Ovary (tissue), 10 donors: ENCODE measurements at places on chromosomes 6 and 20. TPM values are rescaled to one million over a fixed set of nuclear protein-coding genes. Genes with fewer than 3 reads are reported as not detected.

DNA sequence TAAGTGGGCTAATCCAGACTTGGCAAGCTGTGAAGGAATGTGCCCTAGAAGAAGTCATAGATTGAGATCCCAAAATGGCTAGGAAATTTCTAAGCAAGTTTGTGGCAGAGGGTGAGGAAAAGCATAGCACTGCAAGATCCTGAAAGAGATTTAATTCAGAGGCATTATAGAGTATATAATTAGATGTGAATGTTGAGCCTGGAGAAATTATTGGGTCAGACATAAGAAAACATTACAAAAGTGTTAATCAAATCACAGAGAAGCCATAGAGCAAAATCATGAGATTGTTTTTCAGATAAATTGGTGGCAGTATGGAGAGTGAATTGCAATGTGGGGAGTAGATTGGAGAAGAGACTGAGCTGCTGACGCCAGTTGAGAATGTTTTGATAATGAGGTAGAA is 90.0 kb downstream of the CD2AP start:
- DNase-seq, result no peak
- no peak overlapping the region for H3K4me3 ChIP-seq
- no peaks in the 10 kb centered on the region for H3K27me3 ChIP-seq
- H3K4me1 ChIP-seq, result no peaks in the 10 kb centered on the region

GRCh38 chr6:6826095-6826901 is 237.8 kb downstream of the LY86 start:
- H3K36me3 ChIP-seq, result no peaks in the 10 kb centered on the region
- DNase-seq, result no peak
- H3K27ac ChIP-seq, result no peak overlapping the region
- H3K4me1 ChIP-seq, result no peaks in the 10 kb centered on the region
- no peaks in the 10 kb centered on the region for H3K27me3 ChIP-seq

- DNase-seq, result no peak
- no peaks in the 10 kb centered on the region for H3K4me1 ChIP-seq
- no peak overlapping the region for H3K4me3 ChIP-seq
- H3K27me3 ChIP-seq, result no peaks in the 10 kb centered on the region
Observed at GRCh38 chr20:6739406-6739805, 28.1 kb upstream of the BMP2 start.

DNA sequence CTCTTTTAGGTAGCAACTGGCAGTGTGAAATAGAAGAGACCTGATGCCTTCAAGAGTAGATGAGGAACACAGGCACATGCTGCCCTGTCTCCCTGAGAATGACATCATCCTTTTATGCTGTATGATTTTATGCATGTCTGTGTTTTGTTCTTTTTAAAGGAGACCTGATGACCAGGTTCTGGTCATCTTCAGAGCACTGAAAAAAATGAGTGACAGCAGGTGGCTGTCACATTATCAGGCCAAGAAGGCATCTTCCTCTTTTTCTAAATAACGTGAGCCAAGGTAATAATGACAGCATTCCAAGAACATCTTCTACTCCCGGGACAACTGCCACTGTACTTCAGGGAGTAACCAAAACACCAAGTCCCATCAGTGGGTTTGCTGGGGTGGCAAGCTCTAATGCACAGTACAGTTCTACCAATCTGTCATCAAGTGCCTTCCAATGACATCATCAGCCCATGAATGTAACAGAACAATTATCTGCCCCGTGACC is 28.9 kb downstream of the CNKSR3 start:
- H3K36me3 ChIP-seq, result no peaks in the 10 kb centered on the region
- H3K4me1 ChIP-seq, result peaks cover 26% of the 10 kb centered on the region
- peak overlapping the region; percentile 13 for H3K27ac ChIP-seq
- no peak overlapping the region for H3K4me3 ChIP-seq
- DNase-seq, result no peak

LYRM4 gene
- 35.3 TPM for total RNA-seq

DCBLD1 gene
- total RNA-seq, result 3.2 TPM

DNA sequence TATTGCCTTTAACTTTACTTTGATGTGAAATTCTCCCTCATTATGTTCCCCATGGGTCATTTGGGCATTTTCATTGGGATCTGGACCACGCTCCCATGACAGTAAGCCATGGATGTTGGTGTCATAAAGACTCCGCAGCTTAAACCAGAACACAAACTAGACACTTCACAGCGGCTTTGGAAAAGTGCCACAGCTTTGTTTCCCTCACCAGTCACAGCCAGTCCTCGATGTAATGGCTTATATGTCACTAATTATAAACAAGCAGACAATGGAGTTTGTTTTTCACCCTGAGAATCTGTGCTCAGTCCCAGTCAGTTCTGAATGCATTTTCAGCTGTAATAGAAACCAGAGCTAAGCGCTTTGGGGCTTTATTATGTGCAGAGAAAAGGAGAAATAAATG is 23.2 kb upstream of the DAAM2 start:
- no peak overlapping the region for H3K4me3 ChIP-seq
- H3K27ac ChIP-seq, result no peak overlapping the region
- H3K27me3 ChIP-seq, result no peaks in the 10 kb centered on the region
- H3K36me3 ChIP-seq, result no peaks in the 10 kb centered on the region
- no peaks in the 10 kb centered on the region for H3K4me1 ChIP-seq

SNAP91 gene
- 2.0 TPM for total RNA-seq

GRCh38 chr20:64238851-64239387 is 16.6 kb upstream of the PCMTD2 start:
- no peaks in the 10 kb centered on the region for H3K4me1 ChIP-seq
- DNase-seq, result no peak
- H3K36me3 ChIP-seq, result no peaks in the 10 kb centered on the region

SERPINB1 gene
- total RNA-seq, result 23.0 TPM

- H3K27me3 ChIP-seq, result no peaks in the 10 kb centered on the region
- H3K36me3 ChIP-seq, result no peaks in the 10 kb centered on the region
- no peaks in the 10 kb centered on the region for H3K4me1 ChIP-seq
- H3K27ac ChIP-seq, result no peak overlapping the region
- H3K4me3 ChIP-seq, result no peak overlapping the region
- no peak for DNase-seq
Observed at GRCh38 chr6:143125455-143125854, 64.8 kb downstream of the AIG1 start.

DNA sequence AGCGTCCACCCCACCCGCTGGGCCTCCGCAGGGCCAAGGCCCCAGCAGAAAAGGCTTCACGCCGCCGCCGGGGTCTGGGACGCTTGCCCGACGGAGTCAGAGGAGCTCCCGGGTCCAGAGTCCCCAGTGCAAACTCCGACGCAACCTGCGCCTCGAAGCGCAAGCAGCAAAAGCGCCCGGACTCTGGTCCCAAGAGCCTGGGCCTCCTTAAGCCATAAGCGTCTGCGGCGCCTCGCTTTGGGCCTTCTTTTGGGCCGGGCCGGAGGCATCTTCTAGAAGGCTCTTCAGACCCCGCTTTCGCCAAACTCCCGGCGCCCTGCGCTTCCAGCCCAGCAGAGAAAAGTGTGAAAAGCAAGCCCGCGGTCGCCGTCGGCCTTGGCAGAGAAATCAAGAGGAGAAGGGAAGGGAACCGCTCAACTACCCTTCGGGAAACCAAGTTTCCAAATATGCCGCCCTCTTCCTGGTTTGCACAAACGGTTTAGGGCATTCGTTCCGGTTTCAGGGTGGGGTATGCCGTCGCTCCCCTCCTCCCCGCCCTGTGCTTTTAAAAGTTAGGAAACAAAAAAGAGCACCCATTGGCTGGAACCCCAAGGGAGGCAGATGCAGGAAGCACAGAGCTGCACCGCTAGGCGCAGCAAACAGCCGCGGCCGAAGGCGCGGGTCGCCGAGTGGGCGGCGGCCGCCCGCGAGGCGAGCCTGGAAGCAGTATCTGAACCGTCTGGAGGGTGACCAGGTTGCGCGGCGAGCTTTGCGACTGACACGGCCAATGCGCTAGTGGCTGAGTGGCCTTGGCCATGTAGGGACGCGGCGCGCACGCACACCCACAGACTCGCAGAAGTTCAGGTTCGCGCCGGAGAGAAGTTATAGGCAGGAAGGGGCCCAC is 1.2 kb downstream of the TBX18 start:
- H3K36me3 ChIP-seq, result no peaks in the 10 kb centered on the region
- H3K4me1 ChIP-seq, result no peaks in the 10 kb centered on the region
- DNase-seq, result peak; percentile 27
- peak overlapping the region; percentile 57 for H3K4me3 ChIP-seq
- no peaks in the 10 kb centered on the region for H3K27me3 ChIP-seq

DNA sequence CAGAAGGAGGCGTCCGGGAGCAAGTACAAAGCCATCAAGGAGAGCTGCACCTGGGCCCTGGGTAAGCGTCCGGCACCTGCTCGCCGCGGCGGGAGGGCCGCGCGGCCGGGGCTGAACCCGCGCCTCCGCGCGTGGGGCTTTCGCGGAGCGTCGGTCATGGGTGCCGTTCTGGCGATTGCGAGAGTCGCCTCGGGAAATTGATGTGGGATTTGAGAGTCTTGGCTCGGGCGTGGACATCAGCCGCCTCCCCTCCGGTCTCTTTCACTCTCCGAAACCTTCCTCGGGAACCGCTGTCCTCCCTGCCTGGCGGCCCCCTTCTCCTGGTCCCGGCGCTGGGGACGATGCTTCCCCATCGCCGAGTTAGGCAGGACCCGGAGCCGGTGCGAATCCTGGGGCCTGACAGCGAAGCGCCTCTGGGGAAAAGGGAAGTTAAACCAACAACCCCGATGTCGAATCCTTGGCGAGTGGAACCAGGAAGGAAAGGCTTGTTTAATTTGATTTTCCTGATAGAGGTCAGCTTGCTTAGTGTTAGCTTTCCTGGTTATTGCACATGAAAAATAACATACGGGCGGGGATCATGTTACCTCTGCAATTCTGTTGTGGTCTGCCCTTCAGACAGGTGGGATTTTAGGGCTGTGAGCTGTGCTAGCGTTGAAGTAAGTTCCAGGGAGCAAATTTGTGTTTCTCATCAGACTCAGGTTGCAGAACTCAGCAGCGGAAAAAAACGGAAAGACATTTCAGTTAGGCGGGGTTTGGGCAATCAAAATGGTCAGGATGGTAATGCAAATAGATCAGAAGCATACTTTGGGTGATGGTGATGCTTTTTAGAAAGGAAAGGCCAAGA is 594 bp downstream of the ARFGEF3 start:
- no peak for DNase-seq
- no peak overlapping the region for H3K27ac ChIP-seq
- H3K27me3 ChIP-seq, result no peaks in the 10 kb centered on the region
- H3K4me3 ChIP-seq, result peak overlapping the region; percentile 32
- no peaks in the 10 kb centered on the region for H3K36me3 ChIP-seq

OGFR gene
- total RNA-seq, result 50.2 TPM

- H3K36me3 ChIP-seq, result no peaks in the 10 kb centered on the region
- no peaks in the 10 kb centered on the region for H3K4me1 ChIP-seq
- no peak for DNase-seq
- H3K27me3 ChIP-seq, result no peaks in the 10 kb centered on the region
- no peak overlapping the region for H3K27ac ChIP-seq
Observed at GRCh38 chr6:74284284-74284683, 588.3 kb downstream of the CD109 start.

- H3K27me3 ChIP-seq, result no peaks in the 10 kb centered on the region
- no peak for DNase-seq
- H3K36me3 ChIP-seq, result no peaks in the 10 kb centered on the region
- no peak overlapping the region for H3K4me3 ChIP-seq
- no peak overlapping the region for H3K27ac ChIP-seq
- peaks cover 3% of the 10 kb centered on the region for H3K4me1 ChIP-seq
Observed at GRCh38 chr20:49400904-49401303, 81.6 kb downstream of the KCNB1 start.

DNA sequence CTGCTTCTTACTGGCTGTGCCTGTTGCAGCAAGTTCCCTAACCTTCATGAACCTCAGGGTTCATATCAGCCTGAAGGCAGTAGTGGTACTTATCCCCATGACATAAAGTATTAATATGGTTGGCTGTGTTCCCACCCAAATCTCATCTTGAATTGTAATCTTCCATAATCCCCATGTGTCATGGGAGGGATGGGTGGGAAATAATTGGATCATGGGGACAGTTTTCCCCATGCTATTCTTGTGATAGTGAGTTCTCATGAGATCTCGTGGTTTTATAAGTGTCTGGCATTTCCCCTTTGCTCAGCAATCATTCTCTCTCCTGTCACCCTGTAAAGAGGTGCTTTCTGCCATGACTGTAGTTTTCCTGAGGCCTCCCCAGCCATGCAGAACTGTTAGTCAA is 61.8 kb downstream of the FAM229B start:
- peaks cover 1% of the 10 kb centered on the region for H3K4me1 ChIP-seq
- H3K36me3 ChIP-seq, result no peaks in the 10 kb centered on the region
- no peak overlapping the region for H3K27ac ChIP-seq
- no peak for DNase-seq

CNBD2 gene
- total RNA-seq, result 2.4 TPM

ADISSP gene
- 84.6 TPM for total RNA-seq

FIG4 gene
- total RNA-seq, result 7.6 TPM

- H3K27ac ChIP-seq, result no peak overlapping the region
- H3K27me3 ChIP-seq, result no peaks in the 10 kb centered on the region
- no peak overlapping the region for H3K4me3 ChIP-seq
- H3K4me1 ChIP-seq, result peaks cover 12% of the 10 kb centered on the region
- no peak for DNase-seq
Observed at GRCh38 chr6:149037051-149037671, 280.4 kb upstream of the TAB2 start.

DNA sequence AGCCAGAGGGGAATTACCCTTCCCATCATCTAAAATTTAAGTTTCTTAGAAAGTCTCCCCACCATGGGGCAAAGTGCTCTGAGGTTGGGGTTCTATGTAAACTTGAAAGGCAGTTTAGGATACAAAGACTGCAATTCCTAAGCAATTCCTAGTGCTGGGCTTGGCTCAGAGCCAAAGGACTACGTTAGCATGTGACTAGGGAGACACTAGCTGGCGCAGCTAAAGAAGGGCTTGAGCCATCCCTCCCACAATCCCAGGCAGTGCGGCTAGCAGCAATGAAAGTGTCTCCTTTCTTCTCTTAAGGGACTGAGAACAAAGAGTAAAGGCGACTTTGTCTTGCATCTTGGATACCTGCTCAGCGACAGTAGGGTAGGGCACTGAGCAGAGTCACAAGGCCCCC is 306.6 kb upstream of the FKBP1C start:
- H3K27ac ChIP-seq, result no peak overlapping the region
- H3K27me3 ChIP-seq, result no peaks in the 10 kb centered on the region
- no peak for DNase-seq
- H3K4me1 ChIP-seq, result no peaks in the 10 kb centered on the region
- no peak overlapping the region for H3K4me3 ChIP-seq

DNA sequence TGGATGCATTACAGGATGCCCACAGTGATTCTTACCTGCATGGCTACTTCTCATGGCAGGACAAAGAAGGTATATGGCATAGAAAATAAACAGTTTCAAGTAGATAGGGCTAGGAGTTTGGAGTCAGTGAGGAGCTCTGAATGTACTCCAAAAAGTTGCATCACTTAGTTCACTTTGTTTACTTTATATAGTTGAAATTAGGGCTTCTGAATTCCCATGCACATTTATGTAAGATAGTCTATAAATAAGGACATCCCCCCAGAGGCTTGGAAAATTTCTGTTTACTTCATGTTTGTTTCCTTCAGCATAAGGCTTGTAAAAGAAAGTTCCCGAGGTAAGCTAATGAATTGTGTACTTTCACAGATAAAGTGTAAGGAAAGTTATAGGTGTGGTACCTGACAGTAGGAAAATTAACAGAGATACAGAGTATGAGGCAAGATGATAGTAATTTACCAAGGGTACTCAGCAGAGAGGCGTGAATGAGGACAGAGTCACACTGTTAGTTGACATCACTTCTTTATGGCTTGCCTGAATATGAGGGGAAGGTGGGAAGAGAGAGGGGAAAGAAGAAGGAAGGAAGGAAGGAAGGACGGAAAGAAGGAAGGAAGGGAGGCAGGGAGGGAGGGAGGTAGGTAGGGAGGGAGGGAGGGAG is 51.1 kb downstream of the ADTRP start:
- no peak for DNase-seq
- no peak overlapping the region for H3K27ac ChIP-seq

- H3K27ac ChIP-seq, result no peak overlapping the region
- no peaks in the 10 kb centered on the region for H3K36me3 ChIP-seq
- peaks cover 1% of the 10 kb centered on the region for H3K4me1 ChIP-seq
- H3K27me3 ChIP-seq, result no peaks in the 10 kb centered on the region
- H3K4me3 ChIP-seq, result no peak overlapping the region
- no peak for DNase-seq
Observed at GRCh38 chr6:56958481-56958880, 3.6 kb downstream of the BEND6 start.
